ENCODE measurements at places on chromosomes 6 and 20.

GRCh38 chr20:17928633-17929311 lies 39.8 kb downstream of the SNX5 start:
- no peak for DNase-seq

DNA sequence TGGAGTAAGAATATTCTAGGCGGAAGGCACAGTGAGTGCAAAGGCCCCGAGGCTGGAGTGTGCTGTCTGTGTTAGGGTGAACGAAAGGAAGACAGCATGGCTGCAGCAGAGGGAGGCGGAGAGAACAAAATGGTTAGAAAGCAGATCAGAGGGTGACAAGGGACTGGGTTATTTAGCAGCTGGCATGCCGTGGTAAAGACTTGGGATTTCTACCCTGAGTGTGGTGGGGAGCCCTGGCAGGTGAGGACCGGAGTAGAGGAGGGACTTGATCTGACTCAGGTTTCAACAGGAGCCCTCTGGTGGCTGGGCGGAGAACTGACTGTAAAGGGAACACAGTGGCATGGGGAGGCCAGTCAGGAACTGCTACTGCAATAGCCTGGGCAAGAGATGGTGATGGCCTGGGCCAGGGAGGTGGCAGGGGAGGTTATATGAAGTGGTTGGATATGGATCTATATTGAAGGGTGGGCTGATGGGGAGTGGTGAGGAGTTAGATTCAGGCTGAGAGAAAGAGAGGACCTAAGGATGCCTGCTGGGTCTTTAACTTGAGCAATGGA lies 38.0 kb downstream of the PIM1 start:
- peak; percentile 19 for DNase-seq

GRCh38 chr20:59421089-59421488 lies 120.7 kb downstream of the EDN3 start:
- DNase-seq = no peak

GRCh38 chr6:1296079-1296478 lies 15.8 kb upstream of the FOXQ1 start:
- DNase-seq = no peak

- DNase-seq = peak; percentile 11
These were observed 66.5 kb upstream of the TFB1M start for GRCh38 chr6:155380666-155381332.

DNA sequence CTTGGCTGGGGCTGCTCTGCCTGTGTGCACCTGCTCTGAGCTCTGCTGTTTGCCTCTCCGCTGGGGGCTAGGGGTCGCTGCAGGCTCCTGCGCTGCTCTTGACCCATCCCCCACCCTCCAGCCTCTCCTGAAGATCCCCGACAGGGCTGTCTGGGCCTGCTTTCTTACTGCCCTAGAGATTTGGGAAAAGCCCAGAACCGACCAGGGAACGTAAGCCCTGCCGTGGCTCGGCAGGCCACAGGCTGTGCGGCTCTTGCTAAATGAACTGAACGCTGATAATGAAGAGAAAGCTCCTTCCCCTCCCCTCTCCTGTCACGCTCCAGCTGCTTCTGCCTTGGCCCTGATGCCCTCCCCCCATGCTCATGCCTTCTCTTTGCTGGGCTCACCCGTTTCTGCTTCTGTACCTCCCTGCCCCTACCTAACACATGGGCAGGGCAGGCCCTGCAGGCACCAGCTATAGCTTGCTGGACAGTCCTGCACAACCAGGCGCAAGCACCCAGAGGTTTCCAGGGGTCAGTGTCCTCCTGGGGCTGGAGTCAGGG lies 32.0 kb upstream of the PCMTD2 start:
- no peak for DNase-seq

GRCh38 chr6:138467901-138468300 lies 31.4 kb downstream of the NHSL1 start:
- no peak for DNase-seq

DNA sequence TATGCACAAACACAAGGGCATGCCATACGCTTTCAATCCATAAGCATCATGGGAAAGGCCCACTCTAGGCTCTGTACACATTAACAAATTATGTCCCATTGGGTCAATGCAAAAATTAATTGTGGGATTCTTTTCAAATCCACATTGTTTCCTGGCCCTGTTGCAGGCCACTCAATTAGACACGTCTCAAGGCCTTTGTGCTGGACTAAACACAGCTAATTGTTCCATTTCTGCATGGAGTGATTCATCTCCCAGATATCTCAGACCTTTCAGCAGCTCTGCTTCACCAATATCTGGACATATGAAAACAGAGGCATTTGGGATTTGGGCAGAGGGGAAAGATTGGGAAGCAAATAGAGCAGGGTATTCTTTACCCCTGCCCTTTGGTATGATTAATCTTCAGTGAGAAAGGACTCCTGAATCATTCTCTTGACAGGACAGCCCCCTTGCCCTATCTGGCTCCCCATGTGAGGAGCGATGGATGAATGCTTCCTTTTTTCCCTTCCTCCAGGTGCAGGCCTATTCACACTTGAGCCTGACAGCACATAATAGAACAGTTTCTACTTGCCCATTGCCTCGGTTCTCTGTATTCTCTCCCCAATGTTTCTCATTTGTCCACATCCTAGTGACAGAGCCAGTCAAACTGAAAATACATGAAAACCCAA lies 547.6 kb downstream of the HAO1 start:
- no peak for DNase-seq

DNA sequence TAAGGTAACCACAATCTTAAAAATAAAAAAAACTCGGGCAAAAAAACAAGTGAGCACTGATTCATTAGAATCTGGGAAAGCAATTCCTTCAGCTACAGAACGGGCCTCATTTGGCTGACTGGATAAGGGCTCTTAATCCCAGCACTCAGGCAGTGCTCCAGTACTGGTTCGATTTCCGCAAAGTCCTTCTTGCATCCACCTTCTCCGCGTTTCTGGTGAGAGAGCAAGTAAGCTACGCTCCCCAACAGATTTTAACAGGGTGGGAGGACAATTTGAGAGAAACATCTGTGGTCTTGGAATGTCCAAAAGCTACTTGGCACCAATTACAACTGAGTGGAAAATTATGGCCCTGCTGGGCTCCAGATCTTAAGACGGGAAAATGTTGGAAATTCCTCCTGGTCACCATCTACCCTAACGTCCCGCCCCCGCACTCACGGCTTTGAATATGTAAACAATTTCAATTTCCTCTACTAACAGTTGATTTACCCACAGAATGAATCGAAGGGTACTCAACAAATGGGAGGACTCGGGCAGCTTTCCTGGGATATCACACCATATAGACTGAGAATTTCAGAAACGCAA lies 18.1 kb upstream of the ZSCAN9 start:
- DNase-seq = no peak

- DNase-seq = no peak
These were observed 82.2 kb upstream of the MAN1A1 start for GRCh38 chr6:119431799-119432198.

DNA sequence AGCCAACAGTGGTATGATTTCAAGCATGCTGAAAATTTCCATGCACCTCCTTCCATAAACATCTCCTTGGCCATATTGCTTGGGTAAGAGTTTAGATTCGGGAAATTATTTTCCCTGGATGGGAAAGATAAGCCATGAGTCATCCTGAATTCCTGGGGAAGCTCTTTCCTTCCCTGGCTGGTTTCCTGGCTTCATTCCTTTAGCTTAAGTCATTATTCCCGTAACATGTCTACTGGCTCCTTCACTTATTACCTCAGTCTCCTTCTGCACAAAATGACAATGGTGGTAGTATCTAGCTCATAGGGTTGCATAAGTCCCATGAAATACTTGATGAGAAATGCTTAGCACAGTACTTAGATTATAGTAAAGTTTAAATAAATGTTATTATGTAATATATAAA lies 27.6 kb downstream of the TINAG start:
- DNase-seq = no peak

GRCh38 chr20:43973671-43974450 lies 59.2 kb downstream of the TOX2 start:
- DNase-seq = no peak

DNA sequence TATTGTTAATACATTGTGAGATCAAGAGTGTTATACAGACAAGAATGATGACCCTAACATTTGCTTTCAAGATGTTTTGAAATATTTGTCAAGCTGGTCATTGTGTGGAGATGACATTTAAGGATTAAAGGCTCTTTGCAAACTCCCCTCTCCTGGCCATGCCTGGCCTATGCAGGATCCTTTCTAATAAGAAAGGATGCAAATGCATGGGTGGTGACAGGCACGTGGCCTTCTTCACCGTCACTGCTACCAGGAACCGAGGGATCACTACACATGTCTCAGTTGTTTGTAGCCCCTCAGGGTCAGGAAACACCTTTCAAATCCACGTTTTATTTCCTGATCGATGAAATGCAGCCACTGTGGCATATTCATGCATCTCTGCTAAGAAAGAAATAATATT lies 419.7 kb downstream of the PRKN start:
- DNase-seq = no peak

GRCh38 chr6:163572612-163573011 lies 158.1 kb downstream of the QKI start:
- no peak for DNase-seq

- no peak for DNase-seq
These were observed 18.1 kb upstream of the PTPN1 start for GRCh38 chr20:50491926-50492634.
